Caudate nucleus (tissue), 63 donors: ENCODE measurements at places on chromosomes 6 and 20.

- no peak for DNase-seq
These were observed 224.4 kb upstream of the SASH1 start for GRCh38 chr6:148118244-148118643.

DNA sequence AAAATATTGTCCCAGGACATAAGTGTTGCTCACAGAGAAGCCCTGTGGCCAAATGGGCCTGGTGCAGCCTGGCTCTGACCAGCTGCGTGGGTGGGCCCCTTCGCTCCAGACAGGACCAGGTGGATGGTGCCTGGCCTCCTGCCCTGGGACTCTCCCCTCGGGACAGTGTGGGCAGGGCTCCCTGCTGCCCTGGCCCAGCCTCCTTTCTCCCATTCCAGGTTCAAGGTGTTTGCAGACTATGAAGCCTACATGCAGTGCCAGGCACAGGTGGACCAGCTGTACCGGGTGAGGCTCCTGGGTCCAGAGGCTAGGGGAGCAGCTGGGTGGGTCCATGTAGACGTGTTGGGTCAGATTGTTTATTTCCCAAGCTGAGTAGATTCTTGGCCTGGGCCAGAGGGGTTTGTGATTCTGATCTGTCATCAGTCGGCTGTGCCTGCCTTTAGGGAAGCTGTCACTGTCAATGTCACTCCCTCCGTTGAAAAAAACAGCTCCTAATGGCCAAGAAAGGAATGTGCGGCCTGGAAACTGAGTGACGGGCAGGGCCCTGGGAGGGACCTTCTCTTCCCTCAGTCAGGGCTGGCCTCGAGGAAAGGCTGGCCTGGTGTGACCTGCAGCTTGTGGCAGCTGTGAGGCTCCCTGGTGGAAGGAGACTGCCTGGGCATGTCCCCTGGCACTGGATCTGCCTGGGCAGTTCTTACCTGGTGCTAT is 47.7 kb downstream of the PYGB start:
- DNase-seq = no peak

DNA sequence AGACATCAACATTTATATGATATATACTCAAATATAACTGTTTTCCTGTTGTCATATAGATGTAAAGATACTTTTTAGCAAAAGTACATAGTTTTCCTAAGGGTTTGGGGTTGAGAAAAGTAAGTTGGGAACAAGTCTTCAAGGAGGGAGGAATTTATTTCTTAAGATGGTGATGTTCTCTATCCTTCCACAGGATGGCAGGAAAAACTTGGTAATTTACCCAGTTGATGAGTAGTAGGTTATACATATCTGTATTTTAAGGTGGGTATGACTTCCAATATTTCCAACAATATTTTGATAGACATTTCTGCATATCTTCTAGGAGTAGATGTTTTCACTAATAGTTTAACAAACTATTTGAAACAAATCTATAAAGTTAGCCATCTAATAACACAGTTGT is 254.4 kb downstream of the RIMS1 start:
- DNase-seq = no peak

DNA sequence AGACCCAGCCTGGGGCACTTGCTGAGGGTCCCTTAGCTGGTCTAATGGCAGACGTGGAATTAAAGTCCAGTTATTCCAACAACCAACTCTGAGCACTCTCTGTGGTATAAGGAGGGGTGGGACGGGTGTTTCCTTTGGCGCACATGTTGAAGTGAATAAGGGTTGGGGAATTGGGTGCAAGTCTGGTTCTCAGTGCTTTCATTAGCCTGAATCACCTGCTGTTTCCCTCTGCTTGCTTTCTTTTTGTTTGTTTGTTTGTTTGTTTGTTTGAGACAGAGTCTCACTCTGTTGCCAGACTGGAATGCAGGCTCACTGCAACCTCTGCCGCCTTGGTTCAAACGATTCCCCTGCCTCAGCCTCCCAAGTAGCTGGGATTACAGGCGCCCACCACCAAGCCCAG is 110.1 kb downstream of the TNFAIP3 start:
- DNase-seq = no peak

DNA sequence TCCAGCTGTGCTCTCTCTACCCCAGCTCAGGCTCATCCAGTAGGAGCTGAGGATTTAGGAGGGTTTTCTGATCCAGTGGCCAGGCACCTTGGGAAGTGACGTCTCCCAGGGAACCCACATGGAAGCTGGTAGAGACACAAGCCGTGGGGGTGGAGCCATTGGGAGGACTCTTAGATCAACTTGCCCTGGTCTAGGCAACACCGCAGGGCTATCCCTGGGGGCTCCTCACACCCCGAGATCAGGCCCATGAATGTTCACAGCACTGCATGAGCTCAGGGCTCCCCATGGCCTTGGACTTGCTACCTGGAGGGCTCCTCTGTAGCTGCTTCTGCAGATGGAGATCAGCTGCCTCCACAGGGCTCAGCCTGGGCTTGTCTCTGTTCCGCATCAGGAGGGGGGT is 112.1 kb downstream of the CDH4 start:
- DNase-seq = no peak

DNA sequence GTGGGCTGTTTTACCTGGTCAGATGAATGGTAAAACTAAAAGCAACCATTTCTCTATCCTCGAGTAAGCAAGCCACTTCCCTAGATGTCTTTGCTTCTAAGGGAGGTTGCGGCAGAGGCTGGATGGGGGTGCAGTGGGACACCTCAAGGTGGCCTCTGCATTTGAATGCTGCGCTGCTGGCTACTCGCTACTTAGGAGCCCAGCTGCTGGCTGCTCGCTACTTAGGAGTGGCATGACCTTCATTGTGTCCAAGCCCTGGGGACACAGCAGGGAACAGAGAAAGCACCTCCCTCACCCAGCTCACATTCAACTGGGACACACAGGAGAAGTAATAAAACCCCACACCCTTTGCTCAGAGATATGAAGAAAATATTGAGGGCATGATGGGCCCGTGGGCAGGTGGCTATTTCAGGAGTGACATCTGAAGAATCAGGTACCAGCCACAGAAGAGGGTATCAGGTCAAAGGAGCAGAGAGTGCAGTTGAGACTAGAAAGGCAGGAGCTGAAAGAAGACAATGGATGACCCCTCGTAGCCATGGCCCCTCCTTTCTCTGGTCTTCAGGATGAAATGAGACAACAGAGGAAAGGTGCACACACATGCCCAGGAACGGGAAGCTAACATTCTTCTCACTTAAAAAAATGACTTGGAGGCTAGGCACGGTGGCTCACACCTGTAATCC is 149.4 kb downstream of the ZMYND8 start:
- DNase-seq = no peak

DNA sequence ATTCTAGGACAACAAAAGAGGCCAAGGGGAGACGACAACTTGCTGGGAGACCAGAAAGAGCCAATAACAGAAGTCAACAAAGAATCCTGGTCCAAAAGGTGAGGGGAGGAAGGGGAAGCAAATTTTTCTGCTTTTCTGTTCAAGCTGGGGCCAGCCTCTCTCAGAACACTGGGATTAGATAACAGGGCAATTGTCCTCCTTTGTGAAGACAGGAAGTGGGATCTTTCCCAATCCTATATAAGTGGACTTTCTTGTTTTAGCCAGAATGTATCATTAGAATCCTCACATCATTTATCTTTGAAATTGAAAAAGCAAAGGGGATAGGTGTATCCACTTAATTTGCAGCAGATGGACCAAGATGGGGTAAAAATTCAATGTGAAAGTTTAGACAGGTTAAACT is 101.2 kb upstream of the COL21A1 start:
- DNase-seq = no peak

DNA sequence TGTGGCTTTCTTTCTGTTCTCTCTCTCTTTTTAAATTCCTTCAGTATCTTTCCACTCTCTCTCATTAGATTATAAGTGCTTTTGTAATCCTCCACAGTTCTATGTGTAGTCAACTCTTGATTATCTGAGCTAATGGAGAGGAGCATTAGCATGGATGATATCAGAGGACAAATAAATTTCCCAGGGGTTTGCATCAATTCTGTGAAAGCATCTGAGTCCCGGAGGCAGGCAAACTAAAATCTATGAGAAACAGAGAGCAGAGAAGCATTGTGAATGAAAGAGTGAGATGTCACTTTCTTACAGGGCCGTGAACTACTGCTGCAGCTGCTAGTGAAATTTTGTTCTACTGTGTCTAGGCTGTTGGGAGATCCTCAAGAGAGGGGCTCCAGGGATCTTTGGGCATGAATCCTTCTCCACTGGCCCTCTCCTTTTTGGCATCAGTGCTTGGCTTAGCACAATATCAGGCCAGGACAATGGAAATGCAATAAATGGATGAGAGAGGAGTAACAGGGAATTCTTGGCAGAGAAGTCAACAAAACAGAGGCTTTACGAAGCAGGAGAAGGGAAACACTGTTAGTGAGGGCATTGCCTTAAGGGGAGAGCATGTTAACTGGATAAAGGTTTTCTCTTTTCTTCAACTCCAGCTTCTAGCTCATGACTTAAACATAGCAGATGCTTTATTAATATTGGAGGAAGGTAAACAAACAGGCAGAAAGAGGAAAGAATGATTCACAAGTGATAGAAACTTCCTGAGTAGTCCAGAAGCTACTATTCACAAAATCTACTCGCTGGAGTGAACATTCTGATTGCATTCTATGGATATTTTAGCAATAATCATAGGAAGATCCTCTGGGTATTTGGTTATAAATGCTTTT is 847.0 kb upstream of the MAP3K7 start:
- no peak for DNase-seq

DNA sequence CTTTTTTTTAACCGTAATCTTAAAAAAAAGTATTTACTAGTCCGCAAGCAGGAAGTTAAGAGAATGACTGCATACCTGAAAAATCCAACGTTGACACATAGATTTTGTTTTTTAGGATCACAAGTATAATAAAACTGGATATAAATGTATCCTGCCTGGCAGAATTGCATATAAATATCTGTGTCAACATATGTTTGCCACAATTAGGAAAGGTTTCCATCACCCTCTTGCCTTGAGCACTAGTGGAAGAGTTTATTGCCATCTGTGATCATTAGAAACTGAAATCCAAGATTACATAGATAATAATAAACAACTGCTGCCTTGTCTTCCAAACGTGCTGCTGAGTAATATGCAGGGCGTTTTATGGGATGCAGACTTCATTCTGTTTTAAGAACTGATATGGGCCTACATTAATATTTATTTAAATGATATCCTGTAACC is 27.9 kb downstream of the PLEKHG1 start:
- DNase-seq = no peak

GRCh38 chr20:63589261-63590217 is 15.5 kb upstream of the HELZ2 start:
- DNase-seq = no peak

DNA sequence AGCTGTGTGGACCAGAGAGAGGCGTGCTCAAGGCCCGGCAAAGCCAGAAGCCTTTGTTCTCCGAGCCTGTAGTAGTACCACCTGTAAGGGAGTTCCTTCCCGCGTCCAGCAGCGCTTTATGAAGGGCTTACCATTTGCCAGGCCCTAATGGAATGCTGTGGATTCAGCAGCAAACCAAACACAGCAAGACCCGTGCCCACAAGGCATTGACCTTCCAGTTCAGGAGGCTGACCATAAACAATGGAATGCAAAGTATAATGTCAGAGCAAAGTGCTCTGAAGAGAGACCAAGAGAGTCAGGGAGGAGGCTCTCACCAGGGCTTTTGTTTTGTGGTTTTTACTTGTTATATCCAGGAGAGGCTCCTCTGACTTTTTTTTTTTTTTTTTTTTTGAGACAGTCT is 209.8 kb downstream of the ZMYND8 start:
- DNase-seq = no peak

GRCh38 chr6:113313841-113314240 is 543.3 kb upstream of the MARCKS start:
- no peak for DNase-seq

DNA sequence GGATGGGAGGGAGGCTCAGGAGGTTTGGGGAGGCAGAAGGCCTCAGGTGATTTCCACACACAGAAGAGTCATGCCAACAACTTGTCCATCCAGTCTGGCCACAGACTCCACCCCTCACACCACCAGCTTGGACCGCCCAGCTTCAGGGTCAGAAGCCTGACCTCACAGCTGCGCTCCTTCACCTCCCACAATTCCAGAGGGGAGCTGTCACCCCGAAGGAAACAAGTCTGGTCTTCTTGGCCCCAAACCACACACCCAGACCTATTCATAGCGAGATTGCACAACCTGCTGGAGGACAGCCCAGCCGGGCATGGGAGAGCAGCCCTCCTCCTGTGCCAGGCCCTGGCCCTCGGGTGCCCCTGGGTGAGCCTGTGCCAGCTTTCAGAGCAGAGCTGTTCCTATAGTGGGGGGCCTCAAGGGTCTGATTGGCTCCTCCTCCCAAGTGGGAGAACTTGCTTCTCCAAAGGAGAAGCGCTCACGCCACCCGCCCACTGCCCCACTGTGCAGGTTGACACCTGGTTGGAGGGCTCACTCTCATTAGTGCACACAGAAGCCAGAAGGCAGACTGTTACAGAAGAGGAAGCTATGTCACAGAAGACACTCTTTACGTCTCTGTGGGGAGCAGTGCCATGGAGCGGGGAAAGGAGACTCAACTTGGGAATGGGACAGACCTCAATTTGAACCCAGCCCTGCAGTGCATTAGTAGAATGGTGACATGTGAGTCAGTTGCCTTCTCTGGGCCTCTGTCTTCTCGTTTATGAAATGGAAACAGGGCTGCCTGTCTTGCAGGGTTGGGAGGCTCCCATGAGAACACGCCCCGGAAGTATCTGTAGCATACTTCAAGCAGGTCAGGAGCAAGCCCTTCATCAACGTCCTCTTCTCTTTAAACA is 128.8 kb downstream of the FOXO3 start:
- no peak for DNase-seq

DNA sequence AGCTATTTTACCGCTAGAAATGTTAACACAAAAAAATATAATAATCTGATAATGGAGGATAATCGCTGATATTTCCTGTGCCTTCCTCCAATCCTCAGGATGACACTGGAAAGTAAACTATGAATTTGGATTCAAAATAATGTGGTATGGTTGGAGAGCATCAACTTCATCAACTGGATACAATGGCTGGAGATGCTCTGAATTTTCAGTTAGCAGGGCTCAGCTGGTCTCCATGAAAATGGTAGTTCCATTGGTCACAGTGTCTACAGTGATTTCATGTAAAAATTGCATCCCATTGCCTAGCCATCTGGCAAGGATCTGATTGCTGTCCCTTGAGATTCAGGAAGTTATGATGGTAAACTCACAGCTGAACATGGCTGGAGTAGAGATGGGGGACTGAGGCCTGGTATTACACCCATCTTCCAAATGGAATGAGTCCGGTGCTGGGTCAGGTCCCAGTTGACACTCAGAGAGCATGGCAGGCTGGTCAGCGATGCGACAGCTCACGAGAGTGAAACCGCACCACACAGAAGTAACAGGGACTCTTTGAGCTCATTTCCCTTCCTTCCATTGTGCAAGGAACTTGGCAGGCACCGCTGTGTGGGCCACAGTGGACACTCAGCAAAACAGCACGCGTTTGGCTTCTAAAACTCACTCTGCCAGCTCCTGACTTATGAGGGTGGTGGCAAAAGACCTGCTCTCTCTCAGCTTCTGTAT is 142.4 kb upstream of the TNFAIP3 start:
- no peak for DNase-seq

- no peak for DNase-seq
These were observed 38.3 kb downstream of the FAM120B start for GRCh38 chr6:170344631-170345576.
